ENCODE measurements at places on chromosomes 4 and X.
A peak's percentile ranks its signal among the peaks of the same experiment; 100 is the strongest.

GRCh38 chrX:124605511-124605910 is 259.1 kb downstream of the SH2D1A start:
- DNase-seq: peak; percentile 43

DNA sequence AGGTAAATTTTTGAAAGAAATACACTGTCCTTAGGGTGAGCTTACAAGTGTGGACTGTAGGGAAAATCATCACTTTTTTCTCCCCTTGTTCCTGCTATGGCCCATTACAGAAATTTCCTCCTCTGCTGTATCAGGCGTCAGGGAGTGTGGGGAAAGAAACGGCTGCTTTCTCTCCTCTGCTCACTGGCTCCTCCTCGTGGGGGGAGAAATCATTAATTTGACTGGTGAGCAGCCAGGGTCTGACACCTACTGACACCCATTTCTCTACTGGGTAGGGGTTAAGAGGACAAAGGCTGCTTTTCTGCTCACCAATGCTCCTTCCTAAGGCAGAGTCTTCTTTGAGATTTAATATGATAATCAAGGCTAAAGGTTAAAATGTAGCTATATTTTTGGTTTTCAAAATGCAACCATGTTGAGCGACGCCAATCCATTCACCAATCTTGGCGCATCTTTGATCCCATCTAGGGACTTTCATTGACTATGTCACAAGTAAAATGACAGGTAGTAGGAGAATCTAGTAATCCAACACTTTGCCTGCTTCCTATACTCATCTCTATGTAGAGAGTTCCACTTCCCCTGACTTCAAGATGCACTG is 25.1 kb downstream of the SETD7 start:
- no peak for DNase-seq

- DNase-seq: no peak
Measured at GRCh38 chrX:30613721-30614120, 36.2 kb upstream of the TASL start.

GRCh38 chrX:124239324-124239723 is 93.1 kb upstream of the TEX13D start:
- no peak for DNase-seq

DNA sequence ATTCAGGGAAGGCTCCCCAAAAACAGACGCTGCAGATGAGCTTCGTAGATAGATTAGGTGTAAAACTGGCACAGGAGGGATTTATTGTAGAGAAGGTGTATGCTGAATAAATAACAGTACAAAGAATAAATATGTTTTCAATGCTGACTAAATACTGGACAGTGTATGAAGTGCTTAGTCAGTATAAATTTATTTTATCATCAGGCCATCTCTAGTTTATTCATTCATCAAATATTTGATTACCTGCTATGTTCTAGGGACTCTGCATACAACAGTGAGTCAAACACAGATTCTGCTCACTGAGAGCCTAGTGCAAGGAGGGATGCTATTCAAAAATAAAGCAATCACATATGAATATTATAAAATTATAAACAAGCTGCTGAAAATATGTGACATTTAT is 63.6 kb upstream of the TSPAN5 start:
- DNase-seq: no peak

DNA sequence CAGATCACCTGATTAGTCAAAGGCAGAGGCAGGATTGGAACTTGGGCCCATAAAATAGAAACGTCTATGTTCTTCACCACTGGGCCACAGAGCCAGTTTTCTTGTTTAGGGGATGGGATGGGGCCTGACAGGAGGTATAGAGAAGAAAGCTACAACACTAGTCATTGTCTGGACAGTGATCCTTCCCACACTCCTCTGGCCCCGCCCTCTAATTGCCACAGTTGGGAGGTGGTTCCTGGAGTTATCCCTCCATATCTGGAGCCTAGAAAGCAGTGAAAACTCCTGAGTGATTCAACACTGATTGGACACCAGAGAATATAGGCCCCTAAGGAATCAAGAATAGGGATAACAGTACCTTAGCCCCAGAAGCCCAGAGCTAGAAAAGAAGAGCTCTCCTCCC is 22.9 kb downstream of the RASL11B start:
- DNase-seq: no peak

DNA sequence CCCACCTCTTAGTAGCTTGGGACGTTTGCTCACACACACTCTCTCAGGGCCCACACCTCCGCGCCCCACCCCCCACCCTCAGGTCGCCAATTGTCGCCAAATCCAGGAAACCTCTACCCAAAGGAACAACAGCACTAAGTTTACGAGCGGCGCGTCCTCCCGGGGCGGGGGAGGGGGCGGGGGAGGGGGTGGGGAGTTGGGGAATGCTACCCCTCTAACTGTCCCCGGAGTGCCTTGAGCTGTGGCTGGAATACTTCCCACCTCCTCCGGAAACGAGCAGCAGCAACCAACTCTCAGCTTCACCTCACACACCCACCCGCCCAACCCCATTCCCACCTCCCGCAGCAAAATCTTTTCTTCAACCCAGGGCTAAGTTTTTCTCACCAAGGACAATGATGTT is 135.6 kb upstream of the ZIC3 start:
- DNase-seq: no peak

DNA sequence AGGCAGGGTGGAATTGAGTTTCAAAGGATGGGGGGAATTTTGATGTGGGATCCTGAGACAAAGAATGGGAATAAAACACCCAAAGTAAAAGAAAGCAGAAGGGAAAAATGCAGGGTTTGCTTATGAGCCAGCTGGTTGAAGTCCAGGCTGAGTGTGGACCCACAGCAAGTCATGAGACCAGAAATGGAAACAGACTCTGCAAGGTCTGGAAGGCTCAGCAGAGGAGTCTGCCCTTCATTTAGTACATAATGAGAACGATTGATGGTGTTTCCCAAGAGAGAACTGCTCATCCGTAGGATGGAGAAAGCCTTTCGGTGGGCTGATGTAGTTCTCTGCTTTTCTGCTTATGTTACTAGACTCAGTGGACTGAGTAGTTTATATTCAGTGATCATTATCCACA is 259.1 kb downstream of the C4orf33 start:
- no peak for DNase-seq

DNA sequence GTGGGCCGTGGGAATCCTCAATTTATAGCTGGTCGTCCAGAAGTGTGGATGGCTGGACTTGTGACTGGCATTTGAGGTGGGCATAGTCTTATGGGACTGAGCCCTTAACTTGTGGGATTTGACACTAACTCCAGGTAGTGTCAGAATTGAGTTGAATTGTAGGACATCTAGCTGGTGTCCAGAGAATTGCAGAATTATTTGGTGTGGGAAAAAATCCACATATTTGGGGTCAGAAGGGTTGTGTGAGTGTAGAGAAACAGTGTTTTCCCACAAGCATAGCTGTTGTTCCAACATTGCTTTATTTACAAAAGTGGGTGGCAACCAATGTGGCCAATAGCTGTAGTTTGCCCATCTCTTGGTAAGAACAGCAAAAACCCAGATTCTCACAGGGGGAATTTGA is 91.3 kb downstream of the MOSPD2 start:
- peak; percentile 15 for DNase-seq

GRCh38 chrX:103467887-103468286 is 51.4 kb downstream of the RAB40A start:
- DNase-seq: no peak

DNA sequence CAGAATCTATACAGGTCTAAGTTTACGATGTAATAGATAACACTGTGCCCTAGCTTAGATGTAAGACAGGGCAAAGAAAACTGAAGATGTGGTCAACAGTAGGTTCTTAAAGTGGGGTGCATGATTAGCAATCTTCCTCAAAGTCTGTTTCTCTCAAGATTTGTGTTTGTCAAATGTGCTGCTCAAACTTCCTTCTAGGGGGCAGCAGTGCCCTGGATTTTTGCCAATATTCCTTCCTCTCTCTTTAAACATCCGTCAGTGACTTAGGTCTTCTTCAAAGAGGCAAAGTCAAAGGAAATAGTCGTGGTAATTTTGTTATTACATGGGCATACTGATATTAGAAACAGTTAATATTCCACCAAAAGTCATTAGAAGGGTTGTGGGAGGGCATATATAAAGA is 4.2 kb upstream of the PDHA2 start:
- no peak for DNase-seq

DNA sequence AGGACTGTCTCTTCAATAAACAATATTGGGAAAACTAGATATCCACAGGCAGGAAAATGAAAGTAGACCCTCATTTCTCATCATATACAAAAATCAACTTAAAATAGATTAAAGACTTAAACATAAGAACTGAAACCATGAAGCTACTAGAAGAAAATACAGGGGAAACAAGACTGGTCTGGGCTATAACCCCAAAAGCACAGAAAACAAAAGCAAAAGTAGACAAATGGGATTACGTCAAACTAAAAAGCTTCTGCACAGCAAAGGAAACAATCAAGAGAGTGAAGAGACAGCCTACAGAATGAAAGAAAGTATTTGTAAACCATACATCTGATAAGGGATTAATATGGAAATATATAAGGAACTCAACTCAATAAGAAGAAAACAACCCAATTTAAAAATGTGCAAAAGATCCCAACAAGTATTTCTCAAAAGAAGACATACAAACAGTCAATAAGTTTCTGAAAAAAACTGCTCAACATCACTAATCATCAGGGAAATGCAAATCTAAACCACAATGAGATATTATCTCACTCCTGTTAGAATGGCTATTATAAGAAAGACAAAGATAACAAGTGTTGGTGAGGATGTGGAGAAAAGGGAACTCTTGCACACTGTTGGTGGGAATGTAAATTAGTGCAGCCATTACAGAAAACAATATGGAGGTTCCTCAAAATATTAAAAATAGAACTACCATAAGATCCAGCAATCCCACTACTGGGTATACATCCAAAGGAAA is 325.3 kb upstream of the RASGEF1B start:
- DNase-seq: no peak

DNA sequence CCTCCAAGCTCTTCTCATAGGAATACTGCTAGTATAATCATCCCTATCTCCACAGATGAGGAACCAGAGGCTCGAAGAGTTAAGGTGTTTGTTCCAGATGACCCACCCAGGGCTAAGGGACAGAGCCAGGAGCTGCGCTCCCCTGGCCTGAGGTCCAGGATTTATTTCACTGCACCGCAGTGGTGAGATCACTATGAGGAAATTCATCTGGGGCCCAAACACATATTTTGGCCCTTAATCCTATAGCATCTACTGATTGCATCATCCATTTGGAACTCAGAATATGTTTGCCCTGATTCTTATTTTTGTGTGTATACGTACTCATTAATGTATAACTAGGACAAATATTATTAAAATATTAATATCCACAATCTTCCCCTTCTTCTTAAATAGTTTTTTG is 100.1 kb upstream of the RBPJ start:
- DNase-seq: no peak

- DNase-seq: peak; percentile 56
Measured at GRCh38 chr4:16001484-16001858, 38.5 kb upstream of the FGFBP2 start.
